ENCODE measurements at places on chromosomes 11 and 22.
A peak's percentile ranks its signal among the peaks of the same experiment; 100 is the strongest.

GRCh38 chr22:30718491-30718890, 23.8 kb downstream of the OSBP2 start:
- DNase-seq: no peak

- peak; percentile 16 for DNase-seq
Observed at GRCh38 chr11:64444838-64445441, 86.0 kb downstream of the RPS6KA4 start.

DNA sequence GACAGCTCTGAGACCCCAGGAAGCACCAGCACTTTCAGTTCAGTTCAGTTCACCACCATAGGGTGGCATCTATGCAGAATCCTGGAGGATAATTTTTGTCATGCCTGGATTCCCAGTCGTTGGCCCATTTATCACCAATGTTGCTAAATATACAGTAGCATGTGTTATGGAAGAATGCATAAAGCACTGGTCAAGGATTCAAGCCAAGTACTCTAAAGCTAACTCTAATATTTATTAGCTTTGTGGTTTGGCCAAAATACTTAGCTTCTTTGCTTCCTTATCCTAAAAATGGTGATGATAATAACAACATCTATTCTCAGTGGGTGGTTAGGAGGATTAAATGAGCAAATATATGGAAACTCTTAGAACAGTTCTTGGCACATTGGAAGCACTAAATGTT, 294.7 kb upstream of the ZC3H12C start:
- DNase-seq: peak; percentile 10

- DNase-seq: no peak
Observed at GRCh38 chr11:15434529-15434928, 319.8 kb downstream of the INSC start.

DNA sequence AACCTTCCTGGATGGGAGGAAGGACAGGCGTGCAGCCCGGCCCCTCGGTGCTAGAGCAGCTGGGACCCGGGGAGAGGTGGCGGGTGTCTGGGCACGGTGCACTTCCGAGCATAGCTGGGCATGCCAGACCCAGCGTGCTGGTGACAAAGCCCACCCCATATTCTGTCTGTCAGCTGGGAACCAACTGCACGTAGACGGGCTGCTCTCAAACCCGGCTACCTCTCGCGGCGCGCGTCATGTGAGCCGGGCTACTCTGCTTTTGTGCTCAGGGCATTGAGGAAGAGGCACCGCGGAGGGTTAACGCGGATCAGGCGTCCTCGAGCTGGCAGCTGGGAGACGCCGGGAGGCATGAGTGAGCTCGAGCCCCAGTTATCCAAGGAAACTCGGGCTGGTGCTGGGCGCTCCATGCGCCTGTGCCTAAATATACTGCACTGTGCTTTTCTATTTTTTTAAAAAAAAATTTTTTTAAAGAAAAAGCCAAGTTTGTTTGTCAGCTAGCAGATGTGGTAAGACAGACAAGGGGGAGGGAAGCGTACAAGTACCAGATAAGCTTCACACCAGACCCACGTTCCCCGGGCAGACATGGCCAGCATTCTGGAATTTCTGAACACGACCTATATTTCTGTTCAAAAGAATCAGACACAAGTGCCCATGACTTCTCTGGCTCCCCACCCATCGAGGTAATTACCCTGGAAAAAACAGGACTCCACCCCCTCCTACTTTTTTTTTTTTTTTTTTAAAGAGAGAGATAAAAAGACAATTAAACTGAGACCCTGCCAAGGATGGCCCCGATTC, 425.6 kb downstream of the SHANK2 start:
- DNase-seq: no peak

DNA sequence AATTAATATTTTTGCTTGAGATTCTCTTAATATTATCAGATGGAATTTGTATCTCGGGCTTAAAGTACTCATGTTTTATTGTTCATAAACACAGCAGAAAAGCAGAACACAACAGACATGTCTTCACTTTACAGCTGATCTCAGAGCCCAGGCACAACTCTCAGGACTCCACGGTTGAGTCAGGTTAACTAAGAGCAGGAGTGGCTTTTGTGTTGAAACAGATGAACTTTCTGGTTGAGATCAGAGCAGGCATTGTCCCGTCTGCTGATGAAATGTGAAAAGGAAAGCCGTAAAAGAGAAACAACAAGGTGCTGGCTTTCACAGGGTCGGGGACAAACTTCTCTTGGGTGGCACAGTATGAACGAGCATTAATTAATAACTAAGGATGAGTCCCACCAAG, 49.0 kb downstream of the JHY start:
- DNase-seq: no peak

DNA sequence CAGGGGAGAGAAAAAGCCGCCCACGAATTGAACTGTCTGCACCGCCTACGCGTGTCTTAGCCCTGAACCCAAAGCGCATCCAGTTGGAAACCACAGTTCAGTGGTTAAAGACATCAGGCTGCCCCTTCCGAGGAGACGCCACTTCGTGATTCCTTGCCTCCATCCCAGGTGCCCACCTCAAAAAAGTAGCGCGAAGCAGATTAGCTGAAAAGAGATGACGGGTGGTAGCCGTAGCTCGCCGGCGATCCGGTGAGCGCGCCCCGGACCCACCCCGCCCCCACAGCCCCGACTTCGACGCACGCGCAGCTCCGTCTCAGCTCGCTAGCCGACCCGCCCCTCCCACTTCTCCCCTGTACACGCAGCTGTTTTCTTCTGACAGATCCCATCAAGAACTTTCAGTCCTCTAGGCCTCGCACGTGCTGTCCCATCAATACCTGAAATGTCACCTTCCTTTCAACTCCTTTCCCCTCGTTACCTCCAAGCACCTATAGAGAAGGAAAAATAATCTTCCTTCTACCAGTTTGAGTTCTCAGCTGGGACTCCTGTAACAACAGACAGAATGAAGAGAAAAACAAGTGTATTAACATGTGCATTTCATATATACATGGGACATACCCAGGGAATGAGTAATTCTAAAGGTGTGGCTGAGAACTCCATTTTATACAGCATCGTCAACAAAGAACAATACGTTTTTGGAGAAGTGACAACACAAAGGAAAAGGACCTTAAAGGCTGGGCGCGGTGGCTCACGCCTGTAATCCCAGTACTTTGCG, 49.5 kb downstream of the OR4D9 start:
- DNase-seq: peak; percentile 82

- DNase-seq: no peak
Observed at GRCh38 chr11:46376258-46377050, 5.0 kb upstream of the MDK start.

- DNase-seq: no peak
Observed at GRCh38 chr22:50027639-50028537, 15.3 kb upstream of the IL17REL start.

GRCh38 chr22:44051358-44051757, 27.3 kb downstream of the PARVB start:
- no peak for DNase-seq

GRCh38 chr11:60985991-60986915, 14.8 kb downstream of the CD6 start:
- DNase-seq: peak; percentile 33

DNA sequence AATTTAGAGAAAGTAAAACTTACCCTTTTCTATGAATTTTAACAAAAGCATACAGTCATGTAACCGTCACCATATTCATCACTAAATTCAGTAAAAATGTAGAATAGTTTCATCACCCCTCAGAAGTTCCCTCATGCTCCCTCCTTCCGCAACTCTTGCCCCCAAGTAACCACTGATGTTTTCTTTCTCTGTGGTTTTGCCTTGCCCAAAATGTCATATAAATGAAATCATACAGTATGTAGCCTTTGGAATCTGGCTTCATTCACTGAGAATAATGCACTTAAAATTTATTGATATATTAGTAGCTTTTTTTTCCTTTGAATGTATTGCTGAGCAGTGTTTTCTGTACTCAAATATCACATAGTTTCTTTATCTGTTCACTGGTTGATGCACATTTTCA, 60.1 kb downstream of the DCUN1D5 start:
- DNase-seq: no peak

- DNase-seq: peak; percentile 61
Observed at GRCh38 chr11:86117001-86117711, 48.3 kb upstream of the PICALM start.

GRCh38 chr22:45769569-45770210, 98.1 kb downstream of the ATXN10 start:
- no peak for DNase-seq

- no peak for DNase-seq
Observed at GRCh38 chr11:47377571-47378009, 757 bp downstream of the SPI1 start.

DNA sequence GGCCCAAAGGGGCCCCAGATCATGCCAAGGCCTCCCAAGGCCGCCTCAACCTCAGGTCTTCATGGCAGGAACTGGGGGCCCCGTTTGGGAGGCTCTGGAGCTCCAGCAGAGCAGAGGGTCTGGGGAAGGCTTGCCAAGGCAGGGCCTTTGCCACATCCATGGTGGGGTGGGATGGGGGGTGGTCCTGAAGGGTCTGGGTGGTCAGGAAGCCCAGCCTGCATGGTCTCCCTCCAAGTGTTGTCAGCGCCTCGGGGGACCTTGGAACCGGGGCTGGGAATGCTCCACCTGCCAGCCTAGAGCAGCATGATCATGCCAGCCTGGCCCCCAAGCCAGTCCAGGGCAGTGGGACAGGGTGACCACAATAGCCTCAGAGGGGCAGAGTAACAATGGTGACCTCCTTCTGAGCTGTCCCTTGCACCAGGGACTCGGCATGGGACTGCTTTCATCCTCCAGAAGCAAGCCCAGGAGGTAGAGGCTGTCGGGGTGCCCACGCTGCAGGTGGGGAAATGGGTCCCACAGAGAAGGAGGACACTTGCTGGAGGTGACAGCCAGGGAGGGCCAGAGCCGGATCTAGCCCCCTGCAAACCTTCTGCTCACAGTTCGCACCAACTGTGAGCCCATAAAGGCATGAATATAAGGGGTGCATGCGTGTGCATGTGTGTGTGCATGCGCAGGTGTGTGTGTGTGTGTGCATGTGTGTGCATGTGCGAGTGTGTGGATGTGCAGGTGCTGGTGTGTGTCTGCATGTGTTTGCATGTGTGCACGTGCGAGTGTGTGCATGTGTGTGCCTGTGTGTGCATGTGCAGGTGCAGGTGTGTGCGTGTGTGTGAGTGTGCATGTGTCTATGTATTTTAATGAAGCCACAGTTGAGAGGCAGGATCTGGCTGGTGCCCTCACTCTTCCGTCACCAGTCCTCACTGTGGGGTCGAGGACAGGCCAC, 63.8 kb downstream of the MYEOV start:
- no peak for DNase-seq

DNA sequence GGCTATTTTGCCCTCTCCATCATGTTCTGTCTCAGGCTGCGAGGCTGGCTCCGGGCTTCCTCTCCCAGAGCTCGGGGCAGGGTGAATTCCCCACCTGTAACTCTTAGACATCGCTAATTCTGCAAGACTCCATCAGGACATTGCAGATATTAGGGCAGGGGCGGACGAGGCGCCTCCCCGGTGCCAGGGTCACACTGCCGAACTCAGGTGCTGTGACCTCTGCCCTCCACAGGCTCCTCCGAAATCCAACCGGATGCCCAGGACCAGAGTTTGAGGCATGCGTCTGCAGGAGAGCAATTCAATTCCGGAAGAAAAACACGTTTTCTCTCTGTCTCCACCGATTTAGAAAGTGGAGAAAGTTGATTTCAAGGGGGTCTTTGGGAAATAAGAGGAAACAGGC, 542.7 kb downstream of the BRD1 start:
- no peak for DNase-seq

GRCh38 chr22:33476716-33477115, 418.5 kb upstream of the SYN3 start:
- no peak for DNase-seq

DNA sequence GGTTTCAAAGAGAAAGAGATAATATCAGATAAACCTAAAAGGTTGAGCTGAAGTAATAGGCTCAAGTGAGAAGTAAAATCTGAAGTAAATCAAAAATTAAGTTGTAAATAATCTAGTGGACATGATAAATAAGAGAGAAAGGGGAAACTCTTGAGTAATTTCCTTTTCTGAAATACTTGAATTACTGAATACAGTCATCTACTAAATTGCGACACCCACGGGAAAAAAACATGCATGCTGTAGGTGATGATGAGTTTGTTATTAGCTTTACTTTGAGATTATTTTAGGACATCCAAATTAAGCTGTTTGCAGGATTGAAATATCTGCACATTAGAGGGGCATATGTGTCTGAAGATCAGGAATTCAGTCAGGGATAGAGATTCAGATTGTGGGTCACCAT, 50.0 kb upstream of the CARD18 start:
- peak; percentile 64 for DNase-seq

- no peak for DNase-seq
Observed at GRCh38 chr22:45188779-45189178, 25.1 kb downstream of the NUP50 start.

- no peak for DNase-seq
Observed at GRCh38 chr11:70633610-70634009, 235.3 kb downstream of the CTTN start.

GRCh38 chr11:128469220-128469619, 118.1 kb downstream of the ETS1 start:
- no peak for DNase-seq

DNA sequence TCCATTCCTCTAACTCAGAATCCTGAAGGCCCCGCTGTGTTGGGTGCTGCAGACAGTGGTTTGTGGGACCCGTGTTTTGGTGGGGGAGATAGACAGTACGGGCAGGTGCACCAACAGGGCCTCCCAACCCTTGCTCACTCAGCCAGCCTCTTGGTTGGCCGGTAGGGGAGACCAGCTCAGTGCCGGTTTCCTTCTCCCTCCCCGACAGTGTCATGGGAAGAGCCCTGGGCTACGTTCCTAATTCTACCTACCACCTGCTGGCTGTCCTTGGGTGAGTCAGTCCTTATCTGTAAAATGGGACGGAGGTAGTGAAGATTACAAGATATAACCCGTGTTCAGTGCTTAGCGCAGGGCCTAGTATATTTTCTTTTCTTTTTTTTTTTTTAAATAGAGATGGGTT, 5.9 kb downstream of the TMEM134 start:
- DNase-seq: no peak

- no peak for DNase-seq
Observed at GRCh38 chr11:76839311-76839710, 21.4 kb upstream of the ACER3 start.

GRCh38 chr22:41305646-41306045, 4.3 kb downstream of the ZC3H7B start:
- peak; percentile 65 for DNase-seq

GRCh38 chr11:112219476-112220232, 6.6 kb upstream of the PTS start:
- peak; percentile 90 for DNase-seq

GRCh38 chr11:128802358-128802981, 64.6 kb downstream of the KCNJ1 start:
- DNase-seq: peak; percentile 42

- no peak for DNase-seq
Observed at GRCh38 chr11:91880660-91881059, 344.0 kb upstream of the FAT3 start.
